Urothelium cell line (cell line): ENCODE measurements at places on chromosomes 2 and 18.
A peak's percentile ranks its signal among the peaks of the same experiment; 100 is the strongest.

DNA sequence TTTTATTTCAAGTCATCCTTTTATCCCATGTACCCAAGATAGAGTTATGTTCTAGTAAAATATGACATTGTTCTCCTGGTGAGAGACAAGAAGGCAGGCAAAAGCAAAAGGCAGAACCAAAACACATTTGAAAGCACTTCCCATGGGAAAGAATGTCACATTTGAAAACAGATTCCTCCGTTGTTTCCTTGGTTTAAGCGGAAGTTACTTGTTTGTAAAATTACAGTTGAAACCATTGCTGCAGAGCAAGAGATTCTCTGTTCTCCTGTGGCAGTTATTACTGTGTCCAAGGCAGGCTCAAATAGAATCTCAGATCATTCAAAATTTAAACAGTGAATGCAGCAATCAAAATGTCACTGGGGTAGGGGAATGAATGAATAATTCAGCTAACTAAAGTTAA, 149.6 kb downstream of the MTCL1 start:
- no peak for DNase-seq

- peak; percentile 60 for DNase-seq
Measured at GRCh38 chr2:150610670-150611279, 123.3 kb upstream of the RND3 start.

GRCh38 chr2:69340101-69340775, 46.8 kb downstream of the GFPT1 start:
- DNase-seq = no peak

GRCh38 chr2:160596441-160596840, 102.8 kb upstream of the RBMS1 start:
- no peak for DNase-seq

DNA sequence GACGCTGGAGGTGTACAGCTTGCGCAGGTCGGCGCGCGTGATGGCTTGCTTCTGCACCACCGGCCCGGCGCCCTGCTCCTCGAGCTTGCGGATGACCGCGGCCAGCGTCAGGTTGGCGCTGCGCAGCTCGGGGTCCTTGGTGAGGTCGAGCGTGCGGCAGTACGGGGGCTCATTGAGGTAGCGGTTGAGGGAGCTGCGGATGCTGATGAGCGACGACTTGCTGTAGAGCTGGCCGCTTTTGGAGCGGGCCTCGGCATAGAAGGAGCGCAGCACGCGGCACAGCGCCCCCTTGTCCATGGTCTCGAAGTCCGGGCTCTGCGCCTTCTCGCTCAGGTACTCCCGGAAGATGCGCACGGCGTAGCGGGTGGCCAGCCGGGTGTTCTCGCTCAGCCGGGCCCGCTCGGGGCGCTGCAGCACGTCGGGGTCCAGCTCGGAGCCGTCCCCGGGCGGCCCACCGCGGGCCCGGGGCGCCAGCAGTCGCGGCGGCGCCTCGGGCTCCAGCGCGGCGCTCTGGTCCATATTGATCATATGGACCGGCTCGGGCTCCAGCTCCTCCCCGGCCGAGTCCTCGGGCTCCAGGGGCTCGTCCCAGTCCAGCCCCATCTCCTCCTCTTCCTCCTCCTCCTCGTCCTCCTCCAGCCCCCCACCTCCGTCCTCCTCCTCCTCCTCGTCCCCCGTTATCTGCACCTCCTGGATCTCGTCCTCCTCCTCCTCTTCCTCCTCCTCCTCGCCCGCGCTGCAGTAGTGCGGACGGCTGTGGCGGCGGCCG, 523 bp downstream of the KCTD1 start:
- peak; percentile 4 for DNase-seq

- no peak for DNase-seq
Measured at GRCh38 chr18:21682371-21683051, 22.1 kb downstream of the ABHD3 start.

DNA sequence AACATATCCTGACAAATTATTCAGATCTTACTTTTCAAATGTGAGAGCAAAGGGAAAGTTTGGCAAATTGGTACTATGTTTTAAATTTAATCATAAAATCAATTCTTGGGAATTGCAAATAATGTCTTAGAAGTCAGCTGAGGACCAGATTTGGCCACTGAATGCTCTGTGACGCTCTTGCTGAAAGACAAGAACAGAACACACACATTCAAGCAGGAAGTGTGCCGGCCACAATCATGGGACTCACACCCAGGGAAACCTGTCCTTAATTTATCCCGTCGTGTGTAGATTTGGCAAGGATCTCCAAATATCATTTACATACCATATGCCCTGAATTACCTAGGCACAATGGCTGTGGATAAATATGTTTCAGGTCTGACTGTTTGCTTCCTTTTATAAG, 253.1 kb downstream of the TCF4 start:
- no peak for DNase-seq

DNA sequence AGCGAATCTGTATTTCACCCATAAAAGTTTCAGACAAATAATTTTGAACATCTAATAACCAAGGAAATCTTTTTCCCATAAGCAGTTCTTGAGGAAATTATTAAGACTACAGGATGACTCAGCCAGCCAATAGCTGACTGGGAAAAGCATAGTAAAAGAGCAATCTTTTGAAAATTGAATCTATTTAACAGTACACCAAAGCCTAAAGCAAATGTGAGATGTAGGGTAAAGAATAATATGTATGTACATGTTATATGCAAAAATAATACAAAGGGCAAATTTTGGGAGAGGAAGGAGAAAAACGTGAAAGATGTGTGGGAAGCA, 12.6 kb upstream of the KDSR start:
- no peak for DNase-seq

DNA sequence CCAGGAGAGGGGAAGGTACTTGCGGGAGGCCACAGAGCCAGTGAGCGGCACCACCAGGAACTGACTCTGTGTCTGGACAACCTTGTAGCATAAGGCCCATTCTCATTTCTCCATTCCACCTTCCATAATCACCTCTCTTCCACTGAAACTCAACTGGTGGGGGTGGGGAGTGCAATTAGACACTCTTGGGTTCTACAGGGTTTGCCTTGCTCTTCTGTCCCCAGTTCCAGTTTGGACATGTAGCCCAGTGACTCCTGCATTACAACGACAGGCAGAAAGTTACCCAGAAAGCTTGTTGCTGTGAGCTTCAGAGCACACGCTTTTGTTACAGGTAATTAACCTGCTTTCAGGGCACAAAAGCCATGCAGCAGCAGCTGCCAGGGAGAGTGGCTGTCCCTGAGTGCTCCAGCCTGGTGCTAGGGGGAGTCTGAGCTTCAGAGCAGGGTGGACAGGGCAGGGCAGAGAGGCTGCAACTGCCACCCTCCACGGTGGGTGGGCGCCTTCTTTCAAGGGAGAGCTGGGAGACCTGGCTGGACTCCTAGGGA, 65.2 kb downstream of the COPS8 start:
- DNase-seq = no peak

GRCh38 chr2:79993144-79993543, 311.4 kb downstream of the LRRTM1 start:
- DNase-seq = no peak

GRCh38 chr2:14759082-14759481, 126.6 kb downstream of the LRATD1 start:
- DNase-seq = no peak

DNA sequence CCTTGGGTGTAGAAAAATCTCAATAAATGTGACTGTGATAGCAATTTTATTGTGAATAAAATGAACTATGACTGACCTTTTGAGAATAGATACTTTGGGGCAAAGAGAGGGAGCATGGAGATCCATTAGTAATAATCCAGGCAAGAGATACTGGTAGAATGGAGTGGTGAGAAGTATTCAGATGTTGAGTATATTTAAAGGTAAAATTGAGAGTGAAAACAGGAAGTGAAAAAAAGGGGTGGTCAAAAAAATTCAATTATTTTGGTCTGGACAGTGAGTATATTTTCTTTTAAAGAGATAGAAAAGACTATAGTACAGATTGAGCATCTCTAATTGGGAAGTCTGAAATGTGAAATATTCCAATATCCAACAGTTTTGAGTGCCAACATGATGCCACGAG, 1515.6 kb upstream of the NXPH2 start:
- DNase-seq = no peak

GRCh38 chr2:226905718-226906117, 69.9 kb downstream of the RHBDD1 start:
- no peak for DNase-seq

GRCh38 chr2:88932686-88933085, 241.2 kb downstream of the RPIA start:
- DNase-seq = no peak

GRCh38 chr2:108534584-108535356, 500 bp downstream of the LIMS1 start:
- DNase-seq = peak; percentile 52

DNA sequence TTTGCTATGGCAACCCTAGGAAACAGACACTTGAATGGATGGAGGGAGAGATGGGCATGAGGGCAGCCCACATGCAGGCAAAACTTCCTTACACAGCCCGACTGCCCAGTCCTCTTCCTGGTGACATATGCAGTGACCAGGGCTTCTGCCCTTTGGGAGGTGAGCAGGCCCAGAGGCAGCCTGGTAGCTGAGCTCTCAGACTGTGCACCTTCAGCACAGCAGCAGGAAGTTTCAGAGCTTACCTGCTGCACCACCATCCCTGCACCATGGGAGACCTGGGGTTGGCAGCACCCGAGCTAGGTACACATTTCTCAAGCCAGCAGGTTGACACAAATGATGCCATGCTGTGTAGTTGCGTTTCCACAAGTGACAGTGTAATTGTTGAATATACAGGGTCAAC, 97.6 kb upstream of the LMAN1 start:
- no peak for DNase-seq

- no peak for DNase-seq
Measured at GRCh38 chr2:186979439-186980116, 130.6 kb upstream of the ZSWIM2 start.

DNA sequence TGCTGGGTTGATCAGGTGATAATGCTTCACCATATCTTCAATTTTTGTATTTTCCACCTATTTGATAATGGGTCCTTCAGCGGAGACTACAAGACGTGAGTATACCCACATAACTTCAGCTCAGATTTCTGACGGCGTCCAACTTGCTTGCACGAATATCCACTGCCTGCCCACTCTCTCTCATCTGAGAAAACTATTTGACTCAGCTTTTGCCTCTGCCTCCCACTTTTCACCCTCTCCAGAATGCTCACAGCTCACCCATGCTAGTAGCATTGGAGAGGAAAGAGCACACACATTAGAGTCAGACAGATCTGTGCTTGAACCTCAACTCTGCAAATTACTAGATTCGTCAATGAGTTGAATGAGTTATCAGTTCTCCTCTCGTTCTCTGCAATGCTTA, 166.8 kb downstream of the BCL2 start:
- DNase-seq = no peak

DNA sequence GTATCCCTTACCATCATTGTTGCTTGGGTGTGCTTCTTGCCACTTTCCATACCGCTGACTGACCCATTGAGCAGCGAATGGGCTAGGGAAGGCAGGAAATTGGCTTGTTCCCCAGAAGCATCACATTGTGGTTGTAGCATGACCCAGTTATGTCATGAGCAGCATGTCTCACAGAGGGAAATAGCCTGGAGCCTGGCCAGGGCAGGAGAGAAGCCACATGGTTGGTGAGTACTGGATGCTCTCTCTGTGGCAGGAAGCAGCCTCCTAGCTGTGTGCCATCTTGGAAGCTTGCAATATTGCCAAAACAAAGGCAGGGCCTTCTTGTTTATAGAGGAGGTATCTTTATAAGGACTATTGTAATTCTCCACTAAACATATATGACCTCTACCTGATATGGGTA, 482.6 kb downstream of the PIK3C3 start:
- DNase-seq = peak; percentile 29

GRCh38 chr18:54392543-54393023, 34.9 kb downstream of the C18orf54 start:
- DNase-seq = peak; percentile 27

- DNase-seq = no peak
Measured at GRCh38 chr2:173989884-173990215, 24.7 kb upstream of the SP3 start.

- DNase-seq = no peak
Measured at GRCh38 chr2:186917866-186918265, 68.9 kb upstream of the ZSWIM2 start.

- DNase-seq = peak; percentile 74
Measured at GRCh38 chr2:29293830-29294438, 178.7 kb downstream of the CLIP4 start.

DNA sequence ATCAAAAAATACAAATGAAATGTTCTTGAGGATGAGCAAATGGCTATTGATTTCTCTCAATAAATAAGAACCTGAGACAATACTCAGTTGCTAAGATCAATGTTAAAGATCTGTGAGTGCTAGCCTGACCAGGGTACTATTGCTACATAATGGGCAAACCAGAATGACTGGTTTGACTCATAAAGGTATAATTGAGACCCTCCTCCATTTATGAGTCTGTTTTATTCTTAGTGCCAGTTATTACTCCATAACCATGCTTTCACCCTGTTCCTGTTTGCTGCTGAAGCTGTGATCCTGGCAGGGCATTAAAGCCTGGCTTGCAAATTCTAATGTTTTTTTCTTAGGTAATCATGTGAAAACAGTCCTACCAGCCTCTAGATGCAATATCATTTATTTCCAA, 56.6 kb upstream of the PPM1B start:
- no peak for DNase-seq

- peak; percentile 16 for DNase-seq
Measured at GRCh38 chr18:49813069-49813318, 339 bp downstream of the ACAA2 start.

DNA sequence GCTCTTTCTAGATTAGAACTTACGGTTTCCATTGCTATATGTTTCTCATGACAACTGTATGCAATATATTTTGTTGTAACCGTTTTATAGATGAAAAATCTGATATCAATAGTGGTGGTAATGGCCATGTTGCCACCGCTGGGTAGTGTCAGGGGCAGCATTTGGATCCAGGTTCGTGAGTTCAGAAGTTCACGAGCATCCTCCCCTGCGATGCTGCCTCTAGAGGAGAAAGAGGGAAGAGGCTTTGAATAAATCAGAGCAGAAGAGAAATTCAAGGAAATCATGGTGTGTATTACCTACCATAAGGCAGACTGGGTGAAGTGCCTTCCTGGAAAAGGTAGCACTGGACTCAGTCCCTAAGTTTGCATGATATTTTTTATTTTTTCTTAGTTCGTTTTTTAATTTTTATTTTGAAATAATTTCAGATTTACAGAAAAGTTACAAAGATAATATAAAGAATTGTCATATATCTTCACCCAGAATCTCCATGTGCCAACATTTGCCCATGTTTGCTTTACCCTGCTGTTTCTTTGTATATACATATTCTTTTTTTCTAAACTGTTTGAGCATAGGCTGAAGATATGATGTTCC, 3.3 kb upstream of the ZBTB7C start:
- DNase-seq = peak; percentile 40

GRCh38 chr2:159573846-159574606, 42.3 kb downstream of the BAZ2B start:
- no peak for DNase-seq

DNA sequence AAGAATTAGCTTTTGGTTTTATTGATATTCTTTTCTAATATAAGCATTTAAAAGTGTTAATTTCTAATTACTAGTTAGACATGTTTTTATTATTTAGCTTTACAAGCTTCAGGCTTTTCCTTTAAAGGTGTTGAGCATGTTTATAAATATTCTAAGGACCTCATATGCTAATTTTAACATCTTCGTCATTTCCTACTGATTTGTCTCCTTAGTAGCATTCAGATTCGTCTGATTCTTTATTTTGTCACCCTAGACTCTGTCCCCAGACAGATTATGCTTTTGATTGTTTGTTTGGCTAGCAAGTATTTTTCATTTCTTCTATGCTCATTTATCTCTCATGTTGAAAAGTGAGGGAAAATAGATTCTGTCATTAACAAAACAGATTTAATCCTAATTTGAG, 51.7 kb downstream of the EIF5B start:
- DNase-seq = no peak
